ENCODE measurements at places on chromosomes 5 and 9. TPM values are rescaled to one million over a fixed set of nuclear protein-coding genes. Genes with fewer than 3 reads are reported as not detected.
A peak's percentile ranks its signal among the peaks of the same experiment; 100 is the strongest.

Gene IL33
- not detected for total RNA-seq

Gene CDX1
- not detected for total RNA-seq

Gene DOCK2
- total RNA-seq: 205 TPM

Gene PCDHA6
- not detected for total RNA-seq

Gene PJA2
- total RNA-seq: 57.3 TPM

Gene PCDHGA2
- not detected for total RNA-seq

Gene CCNJL
- total RNA-seq: not detected

Gene AK8
- total RNA-seq: 0.10 TPM

DNA sequence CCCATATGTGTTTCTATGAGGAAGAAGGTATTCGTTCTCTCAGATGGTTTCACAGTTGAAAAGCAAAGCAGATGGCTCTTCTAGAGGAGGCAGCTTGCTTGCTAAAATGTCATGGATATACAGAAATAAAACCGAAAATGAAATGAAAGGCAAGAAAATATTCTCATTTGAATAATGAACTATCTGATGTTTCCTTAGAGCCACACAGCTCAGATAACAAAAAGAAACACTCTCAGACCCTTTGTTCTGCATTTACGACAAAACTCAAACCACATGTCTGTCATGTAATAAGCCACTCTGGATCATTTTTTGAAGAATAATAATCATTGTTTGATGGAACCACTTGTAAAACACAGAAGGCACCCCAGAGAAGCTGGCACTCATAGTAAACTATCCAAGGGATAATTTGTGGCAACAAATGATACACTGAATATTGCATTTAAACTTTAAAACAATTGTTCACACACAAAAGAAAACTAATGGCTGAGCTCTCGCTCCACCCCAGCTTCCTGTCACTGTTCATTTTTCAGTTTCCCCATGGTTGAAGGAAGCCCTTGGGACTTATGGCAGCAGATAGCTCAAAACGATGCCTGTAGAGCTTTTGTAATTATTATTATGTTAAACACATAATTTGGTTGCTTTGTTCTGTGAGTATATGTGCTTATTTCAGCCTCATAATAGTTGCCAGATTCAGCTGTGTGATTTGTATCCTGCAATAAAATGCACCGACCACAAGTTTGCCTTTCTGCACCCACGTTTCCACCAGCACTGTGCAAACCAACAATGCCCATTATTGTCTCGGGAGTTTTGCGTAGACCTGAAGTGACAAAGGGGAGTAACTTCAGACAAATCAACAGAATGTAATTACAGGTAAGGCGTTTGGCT is 256.0 kb downstream of the TMEM167A start:
- no peaks in the 10 kb centered on the region for H3K36me3 ChIP-seq
- H3K27ac ChIP-seq: no peak overlapping the region
- H3K4me3 ChIP-seq: no peak overlapping the region
- peaks cover 9% of the 10 kb centered on the region for H3K4me1 ChIP-seq

DNA sequence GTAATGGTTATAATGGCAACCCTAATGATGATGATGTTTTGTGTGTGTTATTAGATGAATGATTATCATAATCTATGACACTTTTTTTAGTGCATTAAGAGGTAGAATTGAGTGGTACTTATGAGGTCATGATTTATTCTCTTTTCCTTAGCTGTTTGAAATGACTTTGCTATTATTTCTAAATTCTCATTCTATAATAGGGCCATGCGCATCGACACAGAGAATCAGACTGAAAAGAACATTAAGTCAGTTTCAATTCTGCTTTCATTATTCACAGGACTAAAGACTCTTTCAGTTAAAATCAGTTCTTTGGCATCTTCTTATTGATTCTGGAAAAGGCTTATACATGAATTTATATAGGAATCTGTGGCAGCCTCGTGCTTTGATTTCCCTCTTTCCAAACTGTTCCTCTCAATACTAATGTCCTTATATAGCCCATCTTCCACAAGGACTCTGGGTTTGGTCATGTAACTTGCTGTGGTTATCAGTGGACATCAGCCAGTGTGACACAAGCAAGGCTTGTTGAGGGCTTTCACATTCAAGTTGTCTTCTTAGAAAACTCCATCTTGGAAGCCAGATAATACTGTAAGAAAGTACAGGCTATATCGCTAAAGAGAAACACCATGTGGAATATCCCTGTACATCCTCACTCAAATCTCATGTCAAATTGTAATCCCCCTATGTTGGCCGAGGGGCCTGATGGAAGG is 140.3 kb upstream of the CHD1 start:
- H3K36me3 ChIP-seq: no peaks in the 10 kb centered on the region
- H3K27ac ChIP-seq: no peak overlapping the region
- no peaks in the 10 kb centered on the region for H3K27me3 ChIP-seq

- H3K27me3 ChIP-seq: no peaks in the 10 kb centered on the region
- H3K27ac ChIP-seq: no peak overlapping the region
- no peak for DNase-seq
These were observed 15.1 kb downstream of the TTC1 start for GRCh38 chr5:160023908-160024630.

DNA sequence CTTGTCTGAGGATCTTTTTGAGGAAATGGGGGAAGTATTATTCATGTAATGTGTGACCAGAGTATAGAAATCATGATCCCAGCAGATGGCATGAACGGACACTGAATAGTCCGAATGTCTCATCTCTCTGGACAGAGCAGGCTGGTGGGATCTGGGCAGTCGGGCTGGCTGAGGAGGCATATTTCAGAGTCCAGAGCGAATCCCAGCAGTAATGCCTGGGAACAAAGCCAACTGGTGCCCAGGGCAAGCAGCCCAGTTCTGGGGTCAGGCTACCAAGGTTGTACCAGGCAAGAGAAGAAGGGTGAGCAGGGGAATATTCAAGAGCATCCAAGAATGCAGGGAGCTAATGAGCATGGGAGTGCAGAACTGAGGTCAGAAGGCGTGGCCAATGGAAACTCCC is 306.4 kb downstream of the ZSWIM6 start:
- H3K27me3 ChIP-seq: peaks cover 2% of the 10 kb centered on the region
- no peak overlapping the region for H3K27ac ChIP-seq
- H3K4me1 ChIP-seq: no peaks in the 10 kb centered on the region
- no peak overlapping the region for H3K4me3 ChIP-seq

DNA sequence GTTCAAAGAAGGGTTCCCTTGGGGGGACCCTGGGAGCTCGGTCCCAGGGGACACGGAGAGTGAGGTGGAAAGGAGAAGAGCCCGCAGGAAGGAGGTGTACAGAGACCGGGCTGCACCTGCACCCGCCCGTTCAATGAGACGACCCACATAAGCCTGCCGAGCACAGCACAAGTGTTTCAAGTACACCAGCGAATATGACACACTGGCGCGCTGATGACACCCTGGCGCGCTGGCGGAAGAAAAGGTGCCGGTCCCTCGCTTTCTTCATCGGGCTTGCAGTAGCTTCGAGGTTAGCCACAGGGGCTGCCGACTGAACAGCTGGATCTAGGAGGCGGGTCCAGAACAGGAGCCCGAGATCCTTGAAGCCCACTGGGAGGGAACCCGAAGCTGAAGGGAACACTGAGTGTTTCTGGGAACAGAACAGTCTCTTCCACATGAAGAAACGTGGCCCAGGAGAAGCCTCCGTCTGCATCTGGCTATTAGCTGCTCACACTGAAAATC is 1.4 kb downstream of the TBC1D9B start:
- H3K4me3 ChIP-seq: peak overlapping the region; percentile 88
- H3K4me1 ChIP-seq: peaks cover 14% of the 10 kb centered on the region
- H3K27me3 ChIP-seq: no peaks in the 10 kb centered on the region
- H3K36me3 ChIP-seq: peaks cover 2% of the 10 kb centered on the region
- no peak overlapping the region for H3K27ac ChIP-seq
- DNase-seq: no peak

- no peak for DNase-seq
These were observed 88.0 kb downstream of the NRG2 start for GRCh38 chr5:139955053-139955605.

- DNase-seq: no peak
- H3K27ac ChIP-seq: peak overlapping the region; percentile 89
- peak overlapping the region; percentile 2 for H3K4me3 ChIP-seq
- no peaks in the 10 kb centered on the region for H3K27me3 ChIP-seq
- peaks cover 5% of the 10 kb centered on the region for H3K36me3 ChIP-seq
These were observed 3.4 kb downstream of the SMIM3 start for GRCh38 chr5:150781706-150782614.

DNA sequence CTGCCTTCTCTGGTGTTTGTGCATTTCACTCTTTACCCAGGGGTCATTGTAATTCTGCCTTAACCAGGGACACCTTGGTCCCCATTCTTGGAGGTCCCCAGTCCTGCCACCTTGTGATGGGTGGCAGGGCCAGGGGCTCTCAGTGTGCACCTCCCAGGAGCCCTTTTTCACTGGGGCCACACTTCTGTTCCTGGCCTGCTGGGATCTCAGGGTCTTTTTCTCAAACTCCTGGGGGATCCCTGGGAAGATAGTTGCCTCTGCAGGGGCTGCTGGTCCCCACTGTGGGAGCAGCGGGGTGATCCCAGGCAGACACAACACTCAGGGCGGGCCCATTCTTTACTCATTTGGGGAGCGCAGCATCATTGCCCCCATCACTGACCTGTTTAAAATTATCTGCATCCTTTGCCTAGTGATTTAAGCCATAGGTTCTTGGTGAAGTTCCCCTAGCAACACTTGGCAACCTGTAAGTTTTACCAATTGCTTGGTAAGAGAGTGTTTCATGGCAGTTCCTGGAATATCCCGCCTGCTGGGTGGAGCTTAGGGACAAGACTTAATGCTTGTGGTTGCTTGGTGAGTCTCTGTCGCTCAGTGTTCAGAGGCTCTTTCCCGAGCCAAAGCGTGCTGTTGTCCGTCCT is 15.7 kb downstream of the PHF2 start:
- DNase-seq: no peak
- H3K27me3 ChIP-seq: no peaks in the 10 kb centered on the region
- H3K27ac ChIP-seq: no peak overlapping the region

GRCh38 chr5:72486371-72486770 is 20.8 kb downstream of the ZNF366 start:
- no peaks in the 10 kb centered on the region for H3K36me3 ChIP-seq
- no peak for DNase-seq

- H3K36me3 ChIP-seq: peaks cover 4% of the 10 kb centered on the region
- H3K4me3 ChIP-seq: no peak overlapping the region
- DNase-seq: no peak
- H3K4me1 ChIP-seq: peaks cover 9% of the 10 kb centered on the region
- no peak overlapping the region for H3K27ac ChIP-seq
These were observed 8.8 kb downstream of the SPIN1 start for GRCh38 chr9:88396836-88397577.

DNA sequence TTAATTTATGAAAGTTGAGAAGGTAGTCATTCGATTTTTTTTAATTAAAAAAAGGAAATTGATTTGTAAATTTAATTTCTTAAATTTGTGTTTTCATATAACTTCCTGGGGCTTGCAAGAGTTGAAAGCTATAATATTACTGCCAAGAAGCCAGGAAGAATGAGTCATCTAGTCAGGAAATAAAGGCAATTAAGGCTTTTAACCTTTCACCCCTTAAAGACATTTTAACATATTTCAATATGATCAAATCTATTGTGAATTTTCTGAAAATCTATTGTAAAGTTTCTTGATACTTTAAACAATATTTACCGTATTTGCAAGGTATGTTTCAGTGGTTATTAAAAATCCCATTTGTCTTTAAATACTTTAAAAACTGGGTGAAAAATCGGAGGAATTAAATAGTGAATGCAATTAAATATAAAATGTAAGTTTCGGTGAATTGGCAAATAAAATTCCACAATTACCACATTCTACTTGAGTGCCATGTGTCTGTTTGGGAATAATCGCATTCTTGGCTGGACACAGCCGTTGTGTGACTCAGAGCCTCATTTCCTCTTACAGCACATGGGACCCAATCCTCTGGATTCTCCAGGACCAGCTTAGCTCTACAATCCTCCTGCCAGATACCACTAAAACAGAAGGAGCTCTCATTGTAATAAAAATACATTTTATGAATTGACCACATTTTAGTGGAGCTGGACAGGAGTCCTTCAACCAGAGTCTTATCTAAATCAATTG is 310.7 kb downstream of the HCN1 start:
- DNase-seq: no peak
- H3K4me1 ChIP-seq: no peaks in the 10 kb centered on the region
- H3K36me3 ChIP-seq: no peaks in the 10 kb centered on the region
- H3K4me3 ChIP-seq: no peak overlapping the region
- H3K27ac ChIP-seq: no peak overlapping the region

DNA sequence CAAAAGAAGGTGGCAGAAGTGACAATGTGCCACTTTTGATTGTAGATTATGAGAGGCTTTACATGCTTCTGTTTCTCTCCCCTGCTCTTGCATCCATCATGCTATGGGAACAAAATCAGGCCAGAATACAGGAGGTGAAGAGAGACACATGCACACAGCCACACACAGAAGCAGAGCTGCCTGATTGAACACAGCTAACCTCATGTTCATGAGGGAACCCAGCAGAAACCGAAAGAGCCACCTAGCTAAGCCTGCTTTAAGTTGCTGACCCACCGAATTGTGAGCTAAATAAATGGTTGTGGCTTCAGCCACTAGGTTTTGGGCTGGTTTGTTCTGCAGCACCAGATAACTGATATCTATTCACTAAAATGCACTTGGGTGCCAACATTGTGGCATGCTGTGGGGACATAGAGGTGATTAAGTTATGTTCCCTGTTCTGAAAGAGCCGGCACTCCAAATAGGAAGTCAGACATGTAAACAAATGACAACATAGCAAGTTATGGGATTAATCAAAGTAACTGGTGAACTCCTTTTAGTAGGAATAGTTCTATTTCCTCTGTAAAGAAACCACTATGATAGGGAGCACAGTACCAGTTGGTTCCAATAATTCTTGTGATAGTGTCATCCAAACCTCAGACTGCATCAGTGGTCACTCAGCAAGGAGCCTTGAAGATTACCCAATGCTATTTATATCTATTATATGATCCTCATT is 93.6 kb upstream of the TNC start:
- H3K4me1 ChIP-seq: peaks cover 19% of the 10 kb centered on the region
- no peak overlapping the region for H3K27ac ChIP-seq
- H3K4me3 ChIP-seq: no peak overlapping the region
- peaks cover 47% of the 10 kb centered on the region for H3K27me3 ChIP-seq
- no peaks in the 10 kb centered on the region for H3K36me3 ChIP-seq
- DNase-seq: no peak

DNA sequence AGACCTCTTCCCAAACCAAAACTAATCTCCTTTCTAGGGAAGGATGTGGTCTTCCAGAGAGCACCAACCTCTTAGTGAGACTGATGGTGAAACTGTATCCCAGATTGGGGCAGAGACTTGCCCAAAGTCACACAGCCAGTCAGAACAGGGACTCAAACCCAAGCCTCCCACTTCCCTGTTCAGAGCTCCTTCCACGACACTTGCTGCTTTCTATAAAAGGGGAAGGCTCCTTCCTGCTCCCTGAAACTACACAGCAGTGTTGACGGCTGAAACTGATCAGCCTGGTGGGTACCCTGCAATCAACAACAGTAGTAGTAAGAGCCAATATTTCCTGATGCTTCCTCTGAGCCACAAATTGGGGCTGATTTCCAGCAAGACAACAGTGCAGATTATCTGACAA is 1.5 kb downstream of the TOR2A start:
- H3K4me3 ChIP-seq: peak overlapping the region; percentile 74
- no peaks in the 10 kb centered on the region for H3K27me3 ChIP-seq
- peaks cover 8% of the 10 kb centered on the region for H3K36me3 ChIP-seq
- peak overlapping the region; percentile 76 for H3K27ac ChIP-seq
- H3K4me1 ChIP-seq: peaks cover 12% of the 10 kb centered on the region
- DNase-seq: no peak

Data from activated CD4-positive, alpha-beta memory T cell treated with anti-CD3 and anti-CD28 coated beads for 36 hours (primary cell).